ENCODE measurements at places on chromosomes 2 and 18.

DNA sequence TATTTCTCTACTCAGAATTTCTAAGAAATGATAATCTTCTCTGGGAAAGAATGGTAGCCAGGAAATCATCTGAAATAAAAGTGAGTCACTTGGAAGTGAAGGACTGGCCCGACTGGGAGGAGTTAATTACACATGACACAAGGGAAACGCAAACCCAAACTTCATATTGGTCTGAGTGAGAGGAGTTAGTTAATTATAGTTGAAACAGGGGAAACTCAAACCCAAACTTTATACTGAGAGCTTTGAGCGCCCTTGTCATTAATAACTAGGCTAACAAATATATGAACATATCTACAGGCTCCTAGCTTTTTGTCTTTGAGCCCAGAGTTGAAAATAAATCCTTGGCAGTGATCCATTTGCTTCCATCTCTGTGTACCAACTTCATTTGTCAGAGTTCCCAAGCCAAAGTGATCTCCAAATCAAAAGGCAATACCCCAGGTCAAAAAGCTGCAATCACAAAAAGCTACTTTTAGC lies 187.8 kb upstream of the COL3A1 start:
- DNase-seq, result no peak

DNA sequence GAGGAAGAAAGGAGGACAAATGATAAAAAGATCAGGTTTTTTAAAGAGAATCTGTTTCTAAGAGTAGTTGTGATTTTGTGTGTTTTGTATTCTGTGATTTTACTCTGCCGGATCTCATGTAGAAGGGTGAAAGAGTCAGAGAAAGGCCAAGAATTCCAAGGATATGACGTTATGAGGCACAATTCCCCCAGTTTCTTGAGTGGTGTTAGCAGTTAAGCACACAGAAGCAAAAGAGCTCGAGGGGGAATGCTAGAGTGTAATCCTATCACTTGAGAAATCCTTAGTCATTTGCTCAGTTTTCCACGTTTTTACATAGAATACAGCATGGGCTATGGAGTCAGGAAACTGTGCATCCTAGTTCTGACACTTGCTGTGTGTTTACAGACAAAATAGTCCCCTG lies 34.8 kb downstream of the METTL4 start:
- DNase-seq, result no peak

DNA sequence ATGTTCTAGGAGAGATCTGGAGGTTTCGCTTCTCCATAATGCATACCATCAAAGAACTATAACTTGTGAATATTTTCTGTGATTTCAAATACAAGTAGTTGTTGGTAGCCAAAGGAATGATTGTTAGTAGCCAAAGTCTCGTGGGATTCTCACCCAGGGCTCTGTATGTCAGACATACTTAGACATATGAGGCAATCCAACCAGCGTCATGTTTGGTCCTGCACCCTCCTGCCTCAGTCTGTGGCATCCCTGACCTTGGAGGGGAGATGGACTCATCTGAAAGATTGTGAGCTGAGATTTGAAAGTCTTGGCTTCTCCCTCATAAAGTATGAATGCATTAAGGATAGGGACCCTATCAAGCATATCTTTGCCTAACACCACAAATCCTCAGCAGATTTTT lies 81.2 kb downstream of the CTIF start:
- DNase-seq, result no peak

- no peak for DNase-seq
Observed at GRCh38 chr18:48599391-48599790, 60.6 kb downstream of the CTIF start.

- DNase-seq, result no peak
Observed at GRCh38 chr2:237279012-237279768, 134.8 kb downstream of the COL6A3 start.

- no peak for DNase-seq
Observed at GRCh38 chr2:126900646-126901319, 2.1 kb downstream of the TEX51 start.

- DNase-seq, result no peak
Observed at GRCh38 chr2:29951576-29951975, 30.2 kb upstream of the ALK start.

- no peak for DNase-seq
Observed at GRCh38 chr2:68414876-68415275, 49.8 kb downstream of the PLEK start.

GRCh38 chr2:114405247-114406116 lies 37.0 kb upstream of the DPP10 start:
- DNase-seq, result no peak

GRCh38 chr2:146131048-146131447 lies 1611.1 kb upstream of the ZEB2 start:
- no peak for DNase-seq

DNA sequence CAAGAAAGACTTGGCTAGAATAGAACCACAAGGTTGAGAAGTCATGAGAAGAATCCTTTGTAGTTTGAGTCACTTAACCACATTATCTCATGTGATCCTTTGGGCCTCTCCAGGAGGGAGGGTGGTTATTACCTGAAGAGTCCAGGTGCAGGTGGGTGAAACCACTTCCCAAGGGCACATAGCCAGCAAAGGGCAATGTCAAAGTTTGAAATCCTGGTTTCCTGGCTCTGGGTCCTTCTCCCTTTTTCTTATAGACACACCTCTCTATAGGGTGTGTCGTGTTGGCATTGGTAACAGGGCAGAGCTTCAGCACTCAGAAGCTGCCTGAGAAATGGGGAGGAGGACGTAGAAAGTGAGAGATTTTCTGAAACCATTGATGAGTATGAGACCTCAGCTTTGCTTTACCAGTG lies 137.9 kb downstream of the MGAT5 start:
- DNase-seq, result no peak

DNA sequence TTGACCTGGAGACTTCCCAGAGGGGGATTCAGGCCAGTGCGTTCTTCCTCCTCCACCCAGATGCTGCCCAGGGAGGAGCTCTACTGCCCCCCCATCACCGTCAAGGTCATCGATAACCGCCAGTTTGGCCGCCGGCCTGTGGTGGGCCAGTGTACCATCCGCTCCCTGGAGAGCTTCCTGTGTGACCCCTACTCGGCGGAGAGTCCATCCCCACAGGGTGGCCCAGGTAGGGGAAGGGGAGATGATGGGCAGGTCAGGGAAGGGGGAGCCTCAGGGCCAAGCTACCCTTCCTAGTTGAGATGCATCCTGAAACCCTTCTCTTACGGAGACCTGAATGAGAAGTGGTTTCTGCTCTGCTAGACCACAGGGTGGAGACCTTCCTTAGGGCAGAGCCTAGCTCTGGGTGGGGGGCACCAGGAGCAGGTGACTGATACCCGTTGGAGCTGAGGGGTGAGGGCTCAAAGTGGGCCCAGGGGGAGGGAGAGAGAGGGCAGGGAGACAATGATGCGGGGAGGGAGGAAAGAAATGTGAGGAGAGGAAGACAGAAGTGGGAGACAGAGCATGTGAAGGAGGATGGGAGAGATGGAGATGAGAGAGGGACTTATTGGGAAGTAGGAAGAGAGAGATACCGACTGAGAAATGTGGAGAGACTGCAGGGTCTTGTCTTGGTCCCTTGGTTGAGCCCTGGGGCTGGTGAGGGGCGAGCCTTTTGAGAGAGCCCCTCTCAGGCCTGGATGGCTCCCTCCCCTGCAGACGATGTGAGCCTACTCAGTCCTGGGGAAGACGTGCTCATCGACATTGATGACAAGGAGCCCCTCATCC lies 159.4 kb downstream of the DYSF start:
- no peak for DNase-seq

DNA sequence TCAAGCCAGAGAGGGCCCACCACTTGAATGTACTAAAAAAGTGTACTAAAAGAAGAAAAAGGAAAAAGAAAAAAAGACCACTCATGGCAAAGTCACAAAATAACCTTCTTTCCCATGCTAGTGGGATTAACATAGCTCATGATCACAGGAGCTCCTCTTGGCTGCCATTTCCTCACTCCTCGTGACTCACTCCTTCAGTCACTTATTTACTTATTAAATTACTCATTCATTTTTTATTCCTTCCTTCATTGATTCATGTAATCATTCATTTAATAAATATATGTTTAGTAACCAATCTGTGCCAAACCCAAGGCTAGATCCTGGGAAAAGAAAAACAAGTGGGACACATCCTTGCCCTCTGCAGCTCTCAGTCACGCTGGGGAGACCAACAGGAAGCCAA lies 300.5 kb downstream of the INSIG2 start:
- DNase-seq, result no peak

Data from T-helper 2 cell treated with Interferon-gamma antibody and Interleukin-4, amounts not matched to agents 5 μg/mL and 100 μg/mL, for 36 hours (primary cell).